ENCODE measurements at places on chromosomes 4 and X.

DNA sequence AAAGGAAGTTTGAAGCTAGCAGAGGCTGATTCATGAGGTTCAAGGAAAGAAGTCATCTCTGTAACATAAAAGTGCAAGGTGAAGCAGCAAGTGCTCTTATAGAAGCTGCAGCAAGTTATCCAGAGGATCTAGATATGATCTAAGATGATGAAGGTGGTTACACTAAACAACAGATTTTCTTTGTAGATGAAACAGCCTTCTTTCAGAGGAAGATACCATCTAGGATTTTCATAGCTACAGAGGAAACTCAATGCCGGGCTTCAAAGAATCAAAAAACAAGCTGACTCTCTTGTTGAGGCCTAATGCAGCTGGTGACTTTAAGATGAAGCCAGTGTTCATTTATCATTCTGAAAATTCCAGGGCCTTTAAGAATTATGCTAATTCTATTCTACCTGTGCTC, 28.8 kb downstream of the NR0B1 start:
- DNase-seq: no peak

DNA sequence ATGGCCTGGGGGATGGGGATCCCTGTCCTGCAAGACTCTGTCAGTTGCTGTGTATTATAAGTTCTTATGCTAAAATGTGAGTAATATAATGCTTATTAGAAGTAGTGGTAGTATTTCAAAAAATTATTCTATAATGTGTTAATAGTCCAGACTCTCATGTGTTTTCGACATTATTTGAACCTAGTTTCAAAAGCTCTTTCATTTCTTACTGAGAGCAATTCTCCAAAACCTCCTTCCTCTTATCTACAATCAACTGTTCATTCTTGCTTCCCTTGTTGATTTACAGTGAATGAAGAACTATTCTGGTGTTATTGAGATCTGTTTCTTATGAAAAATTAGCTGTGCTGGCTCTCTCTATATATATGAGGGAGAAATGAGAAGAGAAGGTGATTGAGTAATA, 32.9 kb upstream of the PTPN13 start:
- DNase-seq: no peak

- no peak for DNase-seq
Observed at GRCh38 chr4:157004279-157005161, 32.9 kb upstream of the PDGFC start.

DNA sequence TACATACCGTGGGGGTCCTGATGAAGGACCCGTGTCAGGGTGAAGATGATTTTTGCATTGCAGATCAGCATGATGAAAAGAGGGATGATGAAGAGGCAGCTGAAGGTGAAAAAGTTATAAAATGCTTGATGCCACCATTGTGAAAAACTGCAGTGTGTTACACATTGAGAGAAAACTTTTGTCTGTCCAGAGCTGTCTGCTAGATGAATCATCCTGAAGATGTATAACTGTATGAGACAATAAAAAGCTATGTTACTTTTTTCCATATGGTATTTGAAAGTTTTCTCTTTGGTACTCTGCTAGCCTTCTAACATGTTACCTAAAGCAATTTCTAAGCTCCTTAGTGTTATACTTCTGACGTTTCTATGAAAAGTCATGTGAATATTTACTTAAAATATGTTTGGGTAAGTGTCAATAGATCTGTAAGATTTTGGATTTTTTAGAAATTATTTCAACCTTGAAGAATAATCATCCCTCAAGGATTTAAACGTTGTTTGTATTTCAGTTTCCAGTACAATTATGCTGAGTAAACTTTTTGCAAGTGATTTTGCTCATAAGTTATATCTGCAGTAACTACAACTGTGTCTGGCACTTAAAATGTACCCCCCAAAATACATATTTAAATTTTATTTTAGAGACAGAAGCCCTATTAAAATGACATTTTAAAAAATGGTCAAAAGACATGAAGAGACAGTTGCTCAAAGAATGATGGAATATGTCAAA, 9.5 kb downstream of the GNRHR start:
- no peak for DNase-seq

DNA sequence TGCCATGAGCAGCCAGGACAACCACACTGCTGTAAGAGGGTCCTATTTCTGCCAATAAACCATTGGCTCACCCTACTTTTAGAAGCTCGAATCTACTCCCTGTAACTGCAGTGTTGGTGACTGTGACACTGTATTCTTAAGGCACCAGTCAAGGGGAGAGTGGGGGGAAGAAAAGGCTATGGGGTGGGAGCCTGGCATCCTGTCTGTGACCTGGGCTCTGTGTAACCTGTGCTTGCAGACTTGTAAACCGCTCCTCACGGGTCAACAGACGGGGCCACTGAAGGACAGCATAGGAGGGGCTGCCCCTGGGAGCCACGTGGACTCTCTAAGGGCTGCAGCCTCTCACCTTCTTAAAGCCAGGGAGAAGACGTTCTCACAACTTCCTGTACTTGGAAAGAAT, 42.2 kb upstream of the ENPP6 start:
- no peak for DNase-seq

GRCh38 chr4:108029016-108029720, 39.5 kb downstream of the HADH start:
- no peak for DNase-seq

Data from SIG-M5 (cell line).